ENCODE measurements at places on chromosomes 5 and 9.

- no peak for DNase-seq
Measured at GRCh38 chr5:76451031-76451701, 48.1 kb downstream of the IQGAP2 start.

DNA sequence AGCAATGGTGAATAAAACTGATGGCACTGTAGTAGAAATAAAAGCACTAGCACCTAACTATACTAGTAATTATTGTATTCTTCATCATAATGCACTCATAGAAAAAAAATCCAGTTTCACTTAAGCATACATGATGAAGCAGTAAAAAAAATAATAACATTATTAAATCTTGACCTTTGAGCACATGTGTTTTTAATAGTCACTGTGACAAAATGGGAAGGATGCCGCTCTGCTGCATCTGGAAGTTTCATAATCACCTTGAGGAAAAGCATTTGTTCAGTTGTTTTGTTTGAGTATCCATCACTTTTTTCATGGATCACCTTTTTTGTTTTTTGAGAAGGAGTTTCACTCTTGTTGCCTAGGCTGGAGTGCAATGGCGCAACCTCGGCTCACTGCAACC lies 13.2 kb downstream of the OR2K2 start:
- no peak for DNase-seq

DNA sequence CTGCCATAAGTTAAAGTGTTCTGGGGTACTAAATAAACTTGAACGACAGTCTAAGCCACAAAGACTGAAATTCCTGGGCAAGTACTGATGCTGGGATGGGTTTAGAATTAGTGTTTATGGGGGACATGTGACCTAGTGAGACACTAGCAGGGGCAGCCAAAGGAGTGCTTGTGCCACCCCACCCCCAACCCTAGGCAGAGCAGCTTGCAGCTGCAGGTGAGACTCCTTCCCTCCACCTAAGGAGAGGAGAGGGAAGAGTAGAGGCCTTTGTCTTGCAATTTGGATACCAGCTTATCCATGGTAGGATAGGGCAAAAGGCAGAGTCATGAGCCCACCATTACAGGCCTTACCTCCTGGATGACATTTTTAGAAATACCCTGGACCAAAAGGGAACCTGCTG lies 28.7 kb upstream of the PDE4D start:
- DNase-seq: no peak

GRCh38 chr9:36877239-36877638 lies 156.8 kb downstream of the PAX5 start:
- no peak for DNase-seq

GRCh38 chr5:154393850-154394249 lies 51.9 kb upstream of the SAP30L start:
- DNase-seq: no peak
